ENCODE measurements at places on chromosomes 3 and 15.

DNA sequence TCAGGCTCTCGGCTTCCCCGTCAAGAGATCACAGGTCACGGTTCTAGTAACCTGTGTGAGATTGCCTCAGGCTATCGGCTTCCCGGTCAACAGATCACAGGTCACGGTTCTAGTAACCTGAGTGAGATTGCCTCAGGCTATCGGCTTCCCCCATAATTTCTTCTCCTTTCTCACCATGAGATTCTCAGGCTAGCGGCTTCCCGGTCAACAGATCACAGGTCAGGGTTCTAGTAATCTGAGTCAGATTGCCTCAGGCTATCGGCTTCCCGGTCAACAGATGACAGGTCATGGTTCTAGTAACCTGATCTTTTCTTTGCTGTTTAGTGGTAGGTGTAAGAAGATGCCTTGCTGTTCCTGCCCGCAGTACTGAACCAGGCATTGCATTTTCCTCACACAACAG, 418.2 kb upstream of the ZNF717 start:
- no peak for DNase-seq

GRCh38 chr15:24761704-24762302, 86.2 kb downstream of the NPAP1 start:
- DNase-seq, result no peak

GRCh38 chr15:26974120-26974780, 3.3 kb downstream of the GABRG3 start:
- no peak for DNase-seq

- DNase-seq, result no peak
Observed at GRCh38 chr3:182436547-182436946, 356.8 kb upstream of the ATP11B start.

- DNase-seq, result no peak
Observed at GRCh38 chr15:46207341-46207740, 572.5 kb downstream of the SQOR start.
